ENCODE measurements at places on chromosomes 2 and 18.

DNA sequence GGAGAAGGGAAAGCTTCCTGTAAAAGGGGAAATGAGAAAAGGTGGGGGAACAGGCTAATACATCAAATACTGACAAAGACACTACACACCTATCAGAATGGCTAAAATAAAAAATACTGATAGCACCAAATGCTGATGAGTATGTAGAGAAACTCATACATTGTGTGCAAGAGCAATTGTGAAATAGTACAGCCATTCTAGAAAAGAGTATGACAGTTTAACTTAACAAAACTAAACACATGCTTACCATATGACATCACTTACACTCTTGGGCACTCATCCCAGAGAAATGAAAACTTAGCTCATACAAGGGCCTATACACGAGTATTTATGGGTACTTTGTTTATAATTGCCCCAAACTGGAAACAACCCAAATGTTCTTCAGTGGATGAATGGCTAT is 53.4 kb downstream of the ZNF638 start:
- no peak for DNase-seq

DNA sequence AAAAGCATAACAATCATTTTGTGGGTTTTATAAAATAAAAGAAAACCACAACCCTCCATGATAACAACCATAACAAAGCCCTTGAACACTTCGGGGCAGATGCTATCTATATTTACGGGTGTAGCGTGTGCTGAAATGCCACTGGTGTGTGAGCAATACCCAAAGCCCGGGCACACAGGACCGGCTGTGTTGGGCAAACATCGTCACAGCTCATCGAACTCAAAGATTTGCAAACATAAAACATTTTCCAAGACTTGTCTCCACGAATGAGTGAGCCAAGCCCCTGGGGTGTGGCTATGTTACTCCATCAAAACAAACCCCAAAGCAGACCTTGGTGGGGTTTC is 290.2 kb downstream of the LPIN1 start:
- no peak for DNase-seq

GRCh38 chr2:54059986-54060385 is 55.4 kb upstream of the ACYP2 start:
- no peak for DNase-seq

GRCh38 chr2:160816916-160817499 is 323.4 kb upstream of the RBMS1 start:
- DNase-seq: no peak

DNA sequence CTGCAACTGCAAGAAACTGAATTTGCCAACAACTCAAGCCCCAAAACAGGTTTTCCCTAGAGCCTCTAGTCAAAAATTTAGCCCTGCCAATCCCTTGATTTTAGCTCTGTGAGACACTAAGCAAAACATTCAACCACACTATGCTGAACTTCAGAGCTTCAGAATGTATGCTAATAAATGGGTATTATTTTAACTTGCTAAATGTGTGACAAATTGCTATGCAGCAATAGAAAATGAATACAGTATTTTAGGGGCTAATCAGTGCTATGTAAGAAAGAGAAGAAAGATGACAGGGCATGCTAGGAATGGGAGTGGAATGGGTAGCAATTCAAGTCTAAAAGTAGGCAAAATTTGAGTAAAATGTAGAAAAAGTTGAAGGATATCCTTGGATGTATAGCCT is 223.9 kb upstream of the NOL4 start:
- DNase-seq: no peak

GRCh38 chr2:23436346-23437098 is 51.5 kb downstream of the KLHL29 start:
- DNase-seq: no peak

DNA sequence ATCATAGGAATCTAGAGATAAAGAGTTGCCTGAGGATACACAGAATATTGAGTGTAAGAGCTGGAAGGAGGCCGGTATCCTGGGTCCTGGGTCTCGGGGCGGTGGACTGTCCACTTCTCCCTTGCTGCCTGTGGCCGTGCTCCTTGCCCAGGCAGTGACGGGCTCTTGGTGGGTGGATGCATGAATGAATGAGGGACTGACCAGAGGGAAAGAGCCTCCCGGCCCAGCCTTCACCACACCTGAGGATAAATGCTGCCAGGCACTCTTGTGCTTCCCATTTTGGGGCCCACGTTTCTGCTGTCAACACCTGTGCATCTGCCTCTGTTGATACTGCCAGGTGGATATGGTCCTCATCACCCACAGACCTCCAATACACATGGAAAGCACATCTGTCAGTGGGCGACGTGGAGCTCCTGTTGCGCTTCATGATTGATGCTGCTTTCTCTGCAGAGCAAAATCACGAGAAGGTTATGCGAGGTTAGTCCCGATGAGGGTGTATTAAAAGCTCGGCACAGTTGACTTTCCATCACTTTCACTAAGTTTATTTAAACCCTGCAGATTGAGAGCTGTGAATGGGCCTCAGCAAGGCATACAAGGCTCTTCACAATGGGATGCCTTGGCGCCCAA is 211.4 kb downstream of the LDLRAD4 start:
- no peak for DNase-seq

DNA sequence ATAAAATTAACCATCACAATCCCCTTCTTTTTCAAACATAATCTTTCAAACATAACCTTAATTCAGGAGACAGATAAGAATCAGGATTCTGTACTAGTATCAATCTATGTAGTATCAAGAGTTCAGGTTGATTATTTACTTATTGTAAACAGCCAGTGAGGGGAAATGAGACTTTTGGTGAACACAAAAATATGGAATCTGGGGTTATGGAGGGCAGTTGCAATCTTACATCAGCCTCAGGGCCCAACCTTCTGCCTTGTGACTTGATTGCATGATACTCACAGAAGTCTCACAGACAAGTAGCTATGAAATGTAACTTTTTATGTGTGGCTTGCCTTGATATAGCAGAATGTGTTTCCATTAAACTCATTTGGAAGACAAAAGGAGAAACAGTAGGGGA is 262.7 kb upstream of the THSD7B start:
- DNase-seq: no peak

- DNase-seq: no peak
Observed at GRCh38 chr2:163185160-163185559, 346.6 kb upstream of the KCNH7 start.

- no peak for DNase-seq
Observed at GRCh38 chr2:24816404-24816803, 23.2 kb downstream of the CENPO start.

DNA sequence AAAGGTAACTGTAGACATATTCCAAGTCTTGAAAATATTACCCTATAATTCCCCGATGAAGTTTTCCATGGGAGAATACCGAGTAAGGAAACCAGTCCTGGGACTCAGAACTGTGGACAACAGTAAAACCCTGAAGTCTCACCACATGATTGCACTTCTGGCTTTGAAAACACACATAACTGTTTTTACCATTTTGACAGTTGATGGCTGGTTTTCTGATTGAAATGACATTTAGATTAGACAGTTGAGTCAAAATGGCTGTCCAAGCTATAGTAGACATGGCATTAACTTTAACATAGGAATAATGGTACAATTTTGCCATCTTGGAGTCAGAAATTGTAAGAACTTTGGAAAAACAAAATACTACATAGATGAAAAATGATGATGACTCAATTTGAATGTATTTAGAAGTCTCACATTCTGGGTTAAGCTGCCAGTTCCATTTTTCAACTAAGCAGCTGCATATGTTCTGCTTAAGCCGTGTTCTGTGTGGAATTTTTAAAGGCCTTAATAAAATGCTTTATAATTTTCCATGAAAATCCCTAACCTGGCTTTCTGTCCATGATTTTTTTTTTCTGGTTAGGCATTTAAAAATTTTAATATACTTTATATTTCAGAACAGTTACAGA is 38.3 kb upstream of the WIPF1 start:
- DNase-seq: no peak

- no peak for DNase-seq
Observed at GRCh38 chr2:69554981-69555380, 88.6 kb downstream of the AAK1 start.

DNA sequence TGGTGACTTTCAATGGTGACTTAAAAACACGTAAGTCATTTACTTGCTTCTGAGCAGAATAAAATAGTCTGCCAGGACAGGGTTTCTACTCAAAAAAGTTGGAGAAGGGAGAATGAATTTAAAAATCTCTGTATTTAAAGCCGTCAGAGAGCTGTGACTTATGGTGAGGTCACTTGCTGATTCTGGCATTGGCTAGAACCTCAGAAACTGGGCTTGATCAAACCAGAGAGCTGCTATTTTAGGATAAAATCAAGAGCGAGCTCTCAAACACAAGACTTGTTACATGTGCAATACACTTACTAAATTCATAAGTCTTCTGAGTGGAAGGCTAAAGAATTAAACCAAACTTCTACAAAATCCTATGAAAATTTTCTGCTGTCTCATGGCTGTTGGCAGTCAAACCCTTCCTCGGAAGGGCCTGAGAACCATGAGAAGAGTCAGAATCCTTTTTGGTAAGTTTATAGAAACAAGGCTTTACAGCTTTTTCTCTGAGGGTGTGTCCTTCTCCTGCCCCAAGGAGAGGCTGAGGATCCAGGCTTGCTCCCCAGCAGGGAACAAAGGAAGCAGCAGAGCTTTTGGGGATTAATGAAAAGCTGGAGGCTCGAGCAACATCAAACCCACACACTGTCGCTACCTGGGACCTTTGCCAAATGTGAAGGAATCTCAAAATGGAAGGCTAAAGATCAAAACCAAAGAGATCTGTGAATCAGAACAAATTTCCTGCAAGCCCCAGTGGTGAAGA is 816.4 kb downstream of the SOCS6 start:
- DNase-seq: no peak

DNA sequence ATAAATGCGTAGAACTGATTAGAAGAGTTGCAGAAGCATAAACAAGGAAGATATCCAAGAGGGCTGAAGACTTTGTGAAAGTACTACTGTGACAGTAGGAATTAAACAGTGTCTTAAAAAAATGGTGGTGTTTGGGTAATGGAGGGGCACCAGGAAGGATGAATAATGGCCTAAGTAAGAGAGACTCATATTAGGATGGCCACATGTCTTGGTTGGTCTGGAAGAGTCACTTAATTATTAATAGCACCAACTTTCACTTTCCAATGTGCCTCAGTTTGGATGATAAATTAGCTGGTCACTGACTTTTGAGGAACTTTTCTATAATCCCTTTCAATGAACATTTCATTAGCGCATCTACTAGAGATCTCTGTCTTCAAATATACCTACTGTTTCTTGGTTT is 372.2 kb downstream of the NYAP2 start:
- DNase-seq: no peak

DNA sequence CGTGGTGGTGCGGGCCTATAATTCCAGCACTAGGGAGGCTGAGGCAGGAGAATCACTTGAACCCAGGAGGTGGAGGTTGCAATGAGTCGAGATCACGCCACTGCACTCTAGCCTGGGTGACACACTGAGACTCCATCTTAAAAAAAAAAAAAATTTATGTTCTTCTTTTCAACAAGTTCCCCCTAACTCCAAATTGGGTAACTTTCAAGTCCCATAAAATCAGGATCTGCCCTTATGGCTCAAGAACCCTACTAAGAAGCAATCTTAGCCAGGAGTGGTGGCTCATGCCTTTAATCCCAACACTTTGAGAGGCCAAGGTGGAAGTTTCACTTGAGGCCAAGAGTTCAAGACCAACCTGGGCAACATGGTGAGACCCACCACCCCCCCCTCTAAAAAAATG is 30.3 kb upstream of the TLK1 start:
- DNase-seq: no peak

- no peak for DNase-seq
Observed at GRCh38 chr2:196798980-196799379, 503 bp downstream of the GTF3C3 start.

- DNase-seq: no peak
Observed at GRCh38 chr18:55317324-55317723, 270.7 kb downstream of the TCF4 start.

GRCh38 chr2:98269274-98269673 is 77.0 kb upstream of the CNGA3 start:
- DNase-seq: no peak

DNA sequence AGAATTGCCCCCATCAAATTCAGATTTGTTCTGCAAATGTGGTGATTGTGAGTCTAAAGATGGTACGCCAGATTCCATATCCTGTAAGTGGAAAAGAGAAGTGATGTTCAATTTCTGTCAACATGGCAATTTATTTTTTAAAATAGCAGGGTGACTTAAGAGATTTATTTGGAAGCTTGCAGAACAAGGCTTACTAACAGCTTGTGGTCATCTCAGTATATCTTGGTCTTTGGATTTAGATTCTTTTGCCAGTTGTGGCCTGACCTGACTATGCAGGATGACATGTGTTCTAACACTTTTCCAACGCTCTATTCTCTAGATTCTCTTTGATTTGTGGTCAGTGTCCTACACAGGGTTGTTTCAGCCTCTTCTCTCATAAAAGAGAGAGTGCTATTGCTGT is 74.4 kb downstream of the MAP3K20 start:
- no peak for DNase-seq

GRCh38 chr2:174331595-174332216 is 3.0 kb upstream of the SP9 start:
- DNase-seq: no peak

DNA sequence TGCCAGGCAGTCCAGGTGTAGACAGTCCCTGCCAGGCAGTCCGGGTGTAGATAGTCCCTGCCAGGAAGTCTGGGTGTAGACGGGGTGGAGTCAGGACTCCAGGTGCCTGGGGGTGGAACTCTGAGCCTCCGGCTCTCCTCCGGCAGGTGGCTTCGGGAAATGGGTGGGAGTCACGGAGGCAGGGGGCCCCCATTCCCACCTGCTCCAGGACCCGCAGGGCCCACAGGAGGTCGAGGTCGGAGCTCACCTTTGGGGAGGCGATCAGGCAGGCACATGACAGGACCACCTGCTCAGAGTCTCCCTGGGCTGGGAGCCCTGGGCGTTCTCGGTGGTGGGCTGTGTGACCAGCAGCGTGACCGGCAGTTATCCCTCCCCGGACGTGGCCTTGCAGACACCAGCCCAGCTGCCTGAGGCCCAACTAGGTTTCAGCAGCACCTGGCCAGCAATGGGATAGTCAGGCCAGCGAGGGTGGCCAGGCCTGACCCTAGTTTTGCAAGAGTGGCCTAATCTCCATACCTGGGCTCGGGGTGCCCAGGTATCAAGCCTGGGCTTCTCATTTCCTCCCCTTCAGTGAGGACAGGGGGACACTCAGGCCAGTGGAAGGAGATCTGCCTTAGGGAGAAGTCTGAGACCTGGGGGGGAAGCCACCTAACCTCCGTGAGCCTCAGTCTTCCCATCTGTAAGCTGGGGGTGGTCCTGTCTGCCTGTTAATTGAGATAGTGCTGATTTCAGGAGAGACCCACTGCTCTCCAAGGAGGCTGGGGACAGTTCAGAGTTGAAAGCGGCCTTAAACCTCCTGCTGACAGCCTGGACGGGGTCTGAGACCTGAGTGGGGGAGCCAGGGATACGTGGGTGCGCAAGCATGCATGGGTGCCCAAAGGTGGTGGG is 13.2 kb downstream of the GPC1 start:
- no peak for DNase-seq

- no peak for DNase-seq
Observed at GRCh38 chr2:181394741-181395437, 62.3 kb upstream of the ITGA4 start.

Data from caudate nucleus (tissue), 63 donors.